ENCODE measurements at places on chromosomes 3 and 15. TPM values are rescaled to one million over a fixed set of nuclear protein-coding genes. Genes with fewer than 3 reads are reported as not detected.
A peak's percentile ranks its signal among the peaks of the same experiment; 100 is the strongest.

DNA sequence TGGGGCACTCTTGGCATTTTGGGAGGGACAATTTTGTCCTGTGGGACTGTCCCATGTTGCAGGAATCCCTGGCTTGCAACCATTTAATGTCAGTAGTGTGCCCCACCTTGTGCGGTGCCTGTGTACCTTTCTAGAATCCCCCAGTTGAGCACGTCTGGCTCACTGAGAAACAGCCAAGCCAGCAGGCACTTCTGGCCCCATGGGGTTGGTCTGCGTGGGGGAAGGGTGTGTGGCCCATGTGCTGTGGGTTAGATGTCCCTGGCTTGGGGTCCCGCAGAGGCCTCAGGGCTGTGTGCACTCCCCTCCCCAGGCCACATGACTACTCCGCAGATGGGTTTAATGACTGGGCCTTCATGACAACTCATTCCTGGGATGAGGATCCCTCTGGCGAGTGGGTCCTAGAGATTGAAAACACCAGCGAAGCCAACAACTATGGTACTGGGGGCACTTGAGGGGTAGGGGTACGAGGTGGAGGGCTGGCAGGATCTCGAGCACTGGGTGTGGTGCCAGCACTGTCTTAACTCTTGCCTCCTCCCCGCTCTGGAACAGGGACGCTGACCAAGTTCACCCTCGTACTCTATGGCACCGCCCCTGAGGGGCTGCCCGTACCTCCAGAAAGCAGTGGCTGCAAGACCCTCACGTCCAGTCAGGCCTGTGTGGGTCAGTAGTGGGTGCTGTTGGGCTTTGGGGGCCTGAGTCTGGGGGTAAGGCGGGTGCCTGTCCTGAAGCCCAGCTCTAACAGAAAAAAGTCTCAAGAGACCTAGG lies 3.7 kb upstream of the FES start:
- H3K27ac ChIP-seq, result no peak overlapping the region
- DNase-seq, result no peak
- H3K27me3 ChIP-seq, result no peaks in the 10 kb centered on the region

DNA sequence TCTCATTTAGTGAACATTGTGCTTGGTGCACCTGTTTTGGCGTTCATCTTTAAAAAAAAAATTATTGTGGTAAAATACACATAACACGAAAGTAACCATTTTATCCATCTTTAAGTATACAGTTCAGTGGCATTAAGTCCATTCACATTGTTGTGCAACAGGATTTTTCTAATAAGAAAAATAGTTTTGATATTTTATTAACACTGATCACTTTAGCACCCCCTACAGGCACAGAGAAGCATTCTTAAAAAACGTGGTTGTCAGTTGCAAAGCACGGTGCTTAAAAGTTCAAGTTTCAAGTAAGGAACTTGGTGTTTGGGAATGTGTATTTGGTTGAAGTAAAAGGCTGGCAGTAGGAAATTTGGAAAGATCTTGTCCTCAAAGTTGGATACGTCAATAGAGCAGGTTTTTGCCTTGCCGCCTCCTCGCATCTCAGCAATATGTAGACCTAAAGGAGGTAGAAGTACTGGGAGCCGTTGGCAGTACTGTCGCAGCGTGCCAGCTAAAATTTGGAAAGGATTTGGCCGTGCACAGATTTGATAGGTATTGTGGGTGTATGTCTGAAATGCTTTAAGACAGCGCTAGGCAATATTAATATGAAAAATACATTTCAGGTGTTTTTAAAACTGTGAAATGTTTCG lies 110.4 kb downstream of the LRRC28 start:
- no peaks in the 10 kb centered on the region for H3K4me1 ChIP-seq
- H3K4me3 ChIP-seq, result no peak overlapping the region
- no peaks in the 10 kb centered on the region for H3K27me3 ChIP-seq

GRCh38 chr3:48435774-48436476 lies 4.0 kb downstream of the CCDC51 start:
- no peaks in the 10 kb centered on the region for H3K27me3 ChIP-seq
- H3K4me1 ChIP-seq, result peaks cover 28% of the 10 kb centered on the region
- H3K27ac ChIP-seq, result peak overlapping the region; percentile 8
- no peak overlapping the region for H3K4me3 ChIP-seq
- H3K36me3 ChIP-seq, result no peaks in the 10 kb centered on the region

DNA sequence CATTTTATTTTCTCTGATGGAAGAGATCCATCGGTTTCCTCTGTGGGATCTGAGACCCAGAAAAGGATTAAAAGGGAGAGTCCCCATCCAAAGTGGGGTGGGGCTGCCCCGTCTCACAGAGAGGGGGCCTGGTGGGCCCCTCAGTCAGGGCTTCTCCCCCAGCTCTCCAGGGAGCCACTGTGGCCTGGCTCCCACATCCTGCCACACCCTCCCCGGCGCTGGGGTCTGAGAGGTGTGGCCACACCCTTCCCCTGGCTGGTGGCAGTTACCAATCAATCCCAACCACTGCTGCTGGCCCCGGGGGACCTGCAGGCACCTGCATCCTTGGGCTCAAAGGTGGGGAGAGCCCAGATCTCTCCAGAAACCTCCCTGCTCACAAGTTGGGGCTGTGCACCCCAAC lies 161.8 kb upstream of the IQSEC1 start:
- no peak overlapping the region for H3K4me3 ChIP-seq
- no peak overlapping the region for H3K27ac ChIP-seq
- no peaks in the 10 kb centered on the region for H3K4me1 ChIP-seq
- DNase-seq, result no peak
- H3K27me3 ChIP-seq, result no peaks in the 10 kb centered on the region
- no peaks in the 10 kb centered on the region for H3K36me3 ChIP-seq

GRCh38 chr15:52715411-52715810 lies 36.2 kb upstream of the ATOSA start:
- H3K4me3 ChIP-seq, result no peak overlapping the region
- H3K4me1 ChIP-seq, result no peaks in the 10 kb centered on the region
- no peak for DNase-seq
- no peaks in the 10 kb centered on the region for H3K27me3 ChIP-seq
- H3K36me3 ChIP-seq, result no peaks in the 10 kb centered on the region

DNA sequence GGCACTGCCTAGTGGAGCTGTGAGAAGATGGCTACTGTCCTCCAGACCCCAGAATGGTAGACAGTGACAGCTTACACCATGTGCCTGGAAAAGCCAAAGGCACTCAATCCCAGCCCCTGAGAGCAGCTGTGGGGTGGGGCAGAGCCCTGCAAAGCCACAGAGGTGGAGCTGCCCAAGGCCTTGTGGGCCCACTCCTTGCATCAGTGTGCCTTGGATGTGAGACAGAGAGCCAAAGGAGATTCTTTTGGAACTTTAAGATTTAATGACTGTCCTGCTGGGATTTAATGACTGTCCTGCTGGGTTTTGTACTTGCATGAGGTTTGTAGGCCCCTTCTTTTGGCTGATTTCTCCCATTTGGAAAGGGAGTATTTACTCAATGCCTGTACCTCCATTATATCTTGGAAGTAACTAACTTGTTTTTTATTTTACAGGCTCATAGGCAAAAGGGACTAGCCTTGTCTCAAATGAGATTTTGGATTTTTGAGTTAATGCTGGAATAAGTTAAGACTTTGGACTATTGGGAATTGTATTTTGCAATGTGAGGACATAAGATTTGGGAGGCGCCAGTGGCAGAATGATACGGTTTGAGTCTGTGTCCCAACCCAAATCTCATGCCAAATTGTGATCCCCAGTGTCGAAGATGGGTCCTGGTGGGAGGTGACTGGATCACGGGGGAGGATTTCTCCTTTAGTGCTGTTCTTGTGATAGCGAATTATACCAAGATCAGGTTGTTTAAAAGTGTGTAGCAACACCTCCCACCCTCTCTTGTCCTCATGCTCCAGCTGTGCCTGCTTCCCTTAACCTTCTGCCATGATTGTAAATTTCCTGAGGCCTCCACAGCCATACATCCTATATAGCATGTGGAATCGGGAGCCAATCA lies 80.4 kb downstream of the MYO5A start:
- H3K4me1 ChIP-seq, result no peaks in the 10 kb centered on the region
- DNase-seq, result no peak
- no peaks in the 10 kb centered on the region for H3K27me3 ChIP-seq
- H3K27ac ChIP-seq, result no peak overlapping the region
- no peak overlapping the region for H3K4me3 ChIP-seq

- no peaks in the 10 kb centered on the region for H3K4me1 ChIP-seq
- peaks cover 24% of the 10 kb centered on the region for H3K36me3 ChIP-seq
- no peak overlapping the region for H3K4me3 ChIP-seq
- no peak overlapping the region for H3K27ac ChIP-seq
- DNase-seq, result no peak
Observed at GRCh38 chr3:182947888-182948287, 32.5 kb downstream of the DCUN1D1 start.

- H3K27ac ChIP-seq, result no peak overlapping the region
- no peaks in the 10 kb centered on the region for H3K36me3 ChIP-seq
- H3K4me3 ChIP-seq, result no peak overlapping the region
- H3K4me1 ChIP-seq, result no peaks in the 10 kb centered on the region
- H3K27me3 ChIP-seq, result no peaks in the 10 kb centered on the region
Observed at GRCh38 chr3:55797084-55797483, 310.0 kb upstream of the WNT5A start.

DNA sequence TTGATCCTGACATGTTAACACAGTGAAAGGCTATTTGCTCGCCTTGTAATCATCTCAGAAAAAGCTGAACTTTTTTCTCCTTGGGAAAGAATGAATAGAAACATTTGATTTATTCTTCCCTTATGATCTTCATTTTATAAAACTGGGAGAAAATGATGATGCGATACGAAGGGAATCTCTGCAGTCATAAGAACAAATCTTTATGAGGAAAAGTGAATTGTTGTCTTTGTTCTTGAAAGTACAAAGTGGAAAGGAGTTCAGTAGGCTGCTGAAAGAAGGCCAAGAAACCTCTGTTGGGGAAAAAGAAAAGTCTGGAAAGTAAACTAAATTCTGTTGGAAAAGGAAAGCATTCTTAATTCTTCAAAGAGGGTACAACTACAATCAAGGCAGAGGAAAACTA lies 248.8 kb downstream of the NSUN3 start:
- no peak overlapping the region for H3K27ac ChIP-seq
- no peak overlapping the region for H3K4me3 ChIP-seq
- no peaks in the 10 kb centered on the region for H3K36me3 ChIP-seq
- no peak for DNase-seq

DNA sequence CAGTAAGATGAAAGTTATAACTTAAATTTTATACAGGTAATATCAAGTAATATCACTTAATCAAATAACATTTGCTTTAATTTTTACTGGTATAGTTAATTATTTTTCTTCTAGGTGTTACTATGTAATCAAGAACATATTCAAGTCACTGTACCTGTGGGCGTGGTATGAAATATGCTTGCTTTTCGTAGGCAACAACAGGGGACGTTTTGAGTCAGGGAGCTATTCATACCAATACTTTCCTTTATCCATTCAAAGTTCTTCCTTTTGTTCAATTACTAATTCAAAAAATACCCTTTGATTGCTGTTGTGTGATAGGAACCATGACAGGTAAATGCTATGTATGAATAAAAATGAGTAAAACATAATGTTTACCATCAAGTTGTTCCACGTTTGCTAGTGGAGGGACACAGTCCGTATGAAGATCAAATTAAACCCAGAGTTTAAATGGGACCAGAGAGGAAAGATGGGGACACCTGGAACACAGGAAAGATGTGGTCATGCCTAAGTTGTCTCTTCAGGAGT lies 654.0 kb upstream of the KCNMB2 start:
- DNase-seq, result no peak
- H3K4me1 ChIP-seq, result no peaks in the 10 kb centered on the region
- no peak overlapping the region for H3K27ac ChIP-seq
- H3K4me3 ChIP-seq, result no peak overlapping the region
- no peaks in the 10 kb centered on the region for H3K36me3 ChIP-seq

GRCh38 chr3:58287354-58287753 lies 18.7 kb upstream of the RPP14 start:
- peaks cover 10% of the 10 kb centered on the region for H3K4me1 ChIP-seq
- H3K36me3 ChIP-seq, result peaks cover 8% of the 10 kb centered on the region
- no peaks in the 10 kb centered on the region for H3K27me3 ChIP-seq
- no peak overlapping the region for H3K4me3 ChIP-seq

- no peak overlapping the region for H3K27ac ChIP-seq
- no peaks in the 10 kb centered on the region for H3K36me3 ChIP-seq
- no peak overlapping the region for H3K4me3 ChIP-seq
- no peak for DNase-seq
Observed at GRCh38 chr15:93362821-93363220, 273.8 kb upstream of the RGMA start.

GRCh38 chr3:183185696-183186095 lies 23.2 kb upstream of the LAMP3 start:
- no peaks in the 10 kb centered on the region for H3K36me3 ChIP-seq
- H3K4me3 ChIP-seq, result no peak overlapping the region
- H3K4me1 ChIP-seq, result no peaks in the 10 kb centered on the region
- H3K27ac ChIP-seq, result no peak overlapping the region
- no peak for DNase-seq
- H3K27me3 ChIP-seq, result no peaks in the 10 kb centered on the region

DNA sequence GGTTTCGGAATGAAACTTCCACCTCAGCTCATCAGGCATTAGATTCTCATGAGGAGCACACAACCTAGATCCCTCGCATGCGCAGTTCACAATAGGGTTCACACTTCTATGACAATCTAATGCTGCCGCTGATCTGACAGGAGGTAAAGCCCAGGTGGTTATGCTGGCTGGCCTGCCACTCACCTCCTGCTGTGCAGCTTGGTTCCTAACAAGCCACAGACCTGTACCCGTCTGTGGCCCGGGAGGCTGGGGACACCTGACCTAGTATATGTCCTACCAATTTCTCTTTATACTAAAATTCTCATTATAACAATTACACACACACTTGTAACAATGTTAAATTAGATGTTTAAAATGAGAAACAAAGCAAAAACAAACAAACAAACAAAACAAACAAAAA lies 172.2 kb downstream of the SLC9A9 start:
- H3K4me3 ChIP-seq, result no peak overlapping the region
- H3K4me1 ChIP-seq, result no peaks in the 10 kb centered on the region
- no peak for DNase-seq
- no peaks in the 10 kb centered on the region for H3K27me3 ChIP-seq
- H3K36me3 ChIP-seq, result no peaks in the 10 kb centered on the region

WDR93 gene
- not detected for total RNA-seq

MST1R gene
- total RNA-seq, result 1.2 TPM

IDH2 gene
- total RNA-seq, result 249 TPM

GOLGA8G gene
- not detected for total RNA-seq

LYZL4 gene
- not detected for total RNA-seq

All from right atrium auricular region (tissue), 2 donors.